ENCODE measurements at places on chromosomes 7 and 10. TPM values are rescaled to one million over a fixed set of nuclear protein-coding genes. Genes with fewer than 3 reads are reported as not detected.

CYP3A5 gene
- total RNA-seq = not detected

COL13A1 gene
- 7.1 TPM for total RNA-seq

CALHM1 gene
- 0.93 TPM for total RNA-seq

PTPN20 gene
- total RNA-seq = not detected

TMEM213 gene
- total RNA-seq = not detected

- DNase-seq = no peak
- no peak overlapping the region for H3K27ac ChIP-seq
- H3K27me3 ChIP-seq = no peaks in the 10 kb centered on the region
- H3K4me3 ChIP-seq = no peak overlapping the region
- H3K4me1 ChIP-seq = peaks cover 6% of the 10 kb centered on the region
Observed at GRCh38 chr10:80506189-80506575, 31.5 kb upstream of the SH2D4B start.

GRCh38 chr7:126483972-126484371 lies 768.8 kb downstream of the GRM8 start:
- H3K4me1 ChIP-seq = no peaks in the 10 kb centered on the region
- H3K36me3 ChIP-seq = no peaks in the 10 kb centered on the region
- no peak for DNase-seq
- H3K27ac ChIP-seq = no peak overlapping the region

DNA sequence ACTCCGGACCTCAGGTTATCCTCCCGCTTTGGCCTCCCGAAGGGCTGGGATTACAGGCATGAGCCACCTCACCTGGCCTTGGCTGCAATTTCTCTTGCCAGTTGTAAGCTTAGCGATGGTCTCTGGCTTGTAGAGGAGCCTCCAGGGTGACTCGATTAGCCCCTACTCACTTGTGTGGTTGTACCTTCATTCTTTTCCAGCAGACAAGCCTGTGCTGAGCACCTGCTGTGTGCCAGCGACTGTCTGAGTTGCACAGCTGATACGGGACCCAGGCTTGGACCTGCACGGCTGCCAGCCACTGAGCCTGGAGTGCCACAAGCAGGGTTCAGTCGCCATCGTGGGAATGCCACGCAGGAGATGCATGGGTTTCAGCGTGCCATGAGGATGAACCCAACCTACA lies 42.0 kb upstream of the DNAJB6 start:
- H3K4me1 ChIP-seq = no peaks in the 10 kb centered on the region
- H3K4me3 ChIP-seq = no peak overlapping the region
- H3K27me3 ChIP-seq = no peaks in the 10 kb centered on the region
- DNase-seq = no peak

DNA sequence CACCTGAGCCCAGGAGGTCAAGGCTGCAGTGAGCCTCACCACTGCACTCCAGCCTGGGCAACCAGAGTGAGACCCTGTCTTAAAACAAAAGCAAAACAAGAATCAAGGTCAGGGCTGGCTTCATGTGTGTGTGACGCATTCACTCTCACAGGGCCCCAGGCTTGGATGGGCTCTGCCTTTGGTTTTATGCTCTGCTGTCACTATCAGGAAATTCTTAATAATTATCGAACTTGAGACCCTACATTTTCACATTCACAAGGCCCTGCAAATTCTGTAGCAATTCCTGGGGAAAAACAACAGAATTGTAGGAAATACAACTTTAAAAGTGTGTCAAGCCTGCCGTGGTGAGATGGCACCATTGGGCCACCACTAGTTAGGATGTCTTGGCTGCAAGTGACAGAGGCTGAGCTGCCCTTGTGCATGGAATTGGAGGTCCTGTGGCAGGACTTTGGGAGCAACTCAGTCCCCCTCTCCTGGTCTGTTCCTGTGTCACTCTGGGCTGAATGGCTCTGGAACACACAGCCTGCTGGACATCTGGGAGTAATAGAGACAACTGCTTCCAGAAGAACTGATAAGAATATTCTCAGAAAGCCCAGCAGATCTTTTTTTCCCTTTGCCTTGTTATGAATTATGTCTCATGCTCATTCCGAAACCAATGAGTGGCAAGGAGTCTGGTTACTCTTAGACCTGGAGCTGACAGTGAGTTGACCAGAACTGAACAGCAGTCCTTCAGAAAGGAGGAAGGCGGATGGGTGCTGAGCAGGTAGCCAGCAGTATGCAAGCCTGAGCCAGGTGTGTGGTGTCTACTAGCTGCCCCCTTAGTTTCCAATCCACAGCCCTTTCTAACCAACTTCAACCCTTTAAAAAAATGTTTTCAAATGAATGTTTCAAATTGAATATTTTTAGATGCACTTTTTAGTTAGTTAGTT lies 3.6 kb downstream of the UBE2D4 start:
- DNase-seq = no peak
- H3K27me3 ChIP-seq = peaks cover 24% of the 10 kb centered on the region
- no peaks in the 10 kb centered on the region for H3K36me3 ChIP-seq
- H3K4me3 ChIP-seq = no peak overlapping the region
- H3K4me1 ChIP-seq = no peaks in the 10 kb centered on the region

- H3K36me3 ChIP-seq = no peaks in the 10 kb centered on the region
- H3K4me1 ChIP-seq = peaks cover 10% of the 10 kb centered on the region
- H3K4me3 ChIP-seq = peak within 1 kb of the TSS; percentile 85
- H3K27me3 ChIP-seq = peaks cover 42% of the 10 kb centered on the region
Observed at GRCh38 chr7:38630720-38631673, at the start of gene AMPH. TSS of gene AMPH (minus strand) at chr7:38631373. CDS start at chr7:38631351, 22 bp downstream.

DNA sequence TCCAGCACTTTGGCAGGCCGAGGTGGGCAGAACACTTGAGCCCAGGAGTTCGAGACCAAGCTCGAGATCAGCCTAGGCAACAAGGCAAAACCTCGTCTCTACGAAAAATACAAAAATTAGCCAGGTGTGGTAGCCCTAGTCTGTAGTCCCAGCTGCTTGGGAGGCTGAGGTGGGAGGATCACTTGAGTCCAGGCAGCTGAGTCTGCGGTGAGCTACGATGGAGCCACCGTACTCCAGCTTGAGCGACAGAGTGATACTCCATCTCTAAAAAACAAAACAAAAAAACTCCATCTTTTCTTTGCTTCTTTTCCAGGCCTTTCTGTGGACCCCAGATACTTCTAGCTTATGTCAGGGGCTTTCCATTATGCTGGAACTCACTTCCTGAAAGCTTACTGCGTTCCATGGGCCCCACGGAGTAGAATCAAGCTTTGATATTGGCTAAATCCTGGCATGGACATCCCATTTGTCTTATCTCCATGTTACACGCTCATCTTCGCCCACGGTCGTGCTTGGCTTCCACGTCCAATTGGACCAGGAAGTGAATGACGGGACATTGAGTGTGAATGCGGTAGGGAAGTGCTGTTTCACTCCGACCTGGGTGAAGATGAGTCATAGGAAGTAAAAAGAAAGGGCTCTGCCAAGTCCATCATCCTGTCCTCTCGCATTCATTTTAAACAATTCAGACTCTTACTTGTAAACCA lies 45.7 kb downstream of the FAM171A1 start:
- H3K4me1 ChIP-seq = peaks cover 8% of the 10 kb centered on the region
- no peak overlapping the region for H3K4me3 ChIP-seq
- no peak for DNase-seq
- no peaks in the 10 kb centered on the region for H3K36me3 ChIP-seq

- H3K36me3 ChIP-seq = no peaks in the 10 kb centered on the region
- H3K27ac ChIP-seq = no peak overlapping the region
- no peaks in the 10 kb centered on the region for H3K27me3 ChIP-seq
- H3K4me3 ChIP-seq = no peak overlapping the region
- no peaks in the 10 kb centered on the region for H3K4me1 ChIP-seq
- no peak for DNase-seq
Observed at GRCh38 chr7:124790645-124791044, 25.1 kb upstream of the GPR37 start.

DNA sequence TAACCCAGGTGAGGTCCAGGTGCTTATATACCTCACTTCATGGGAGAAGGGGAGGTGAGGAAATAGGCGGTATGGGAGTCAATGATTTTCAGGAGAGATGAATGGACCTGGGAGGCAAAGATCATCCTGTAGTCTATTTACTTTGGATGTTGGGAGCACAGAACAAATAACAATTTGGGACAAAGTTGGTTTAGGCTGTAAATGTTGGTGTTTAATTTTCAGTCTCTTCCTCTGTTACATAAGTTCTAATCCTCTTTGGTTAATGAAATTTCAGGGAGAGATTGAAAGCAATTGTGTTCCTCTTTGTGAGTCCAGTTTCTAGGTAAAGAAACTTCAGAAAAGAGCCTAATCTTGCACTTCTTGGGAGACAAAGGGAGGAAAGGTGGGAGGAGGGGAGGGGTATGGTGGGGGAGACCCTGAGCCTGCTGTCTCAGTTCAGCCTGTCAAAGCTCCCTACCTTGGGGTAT lies 46.9 kb downstream of the AKR1C4 start:
- H3K4me3 ChIP-seq = no peak overlapping the region
- H3K27me3 ChIP-seq = no peaks in the 10 kb centered on the region
- H3K27ac ChIP-seq = no peak overlapping the region
- H3K4me1 ChIP-seq = no peaks in the 10 kb centered on the region

GRCh38 chr7:115682507-115682906 lies 348.1 kb downstream of the TFEC start:
- H3K36me3 ChIP-seq = no peaks in the 10 kb centered on the region
- no peak overlapping the region for H3K4me3 ChIP-seq
- no peak for DNase-seq

DNA sequence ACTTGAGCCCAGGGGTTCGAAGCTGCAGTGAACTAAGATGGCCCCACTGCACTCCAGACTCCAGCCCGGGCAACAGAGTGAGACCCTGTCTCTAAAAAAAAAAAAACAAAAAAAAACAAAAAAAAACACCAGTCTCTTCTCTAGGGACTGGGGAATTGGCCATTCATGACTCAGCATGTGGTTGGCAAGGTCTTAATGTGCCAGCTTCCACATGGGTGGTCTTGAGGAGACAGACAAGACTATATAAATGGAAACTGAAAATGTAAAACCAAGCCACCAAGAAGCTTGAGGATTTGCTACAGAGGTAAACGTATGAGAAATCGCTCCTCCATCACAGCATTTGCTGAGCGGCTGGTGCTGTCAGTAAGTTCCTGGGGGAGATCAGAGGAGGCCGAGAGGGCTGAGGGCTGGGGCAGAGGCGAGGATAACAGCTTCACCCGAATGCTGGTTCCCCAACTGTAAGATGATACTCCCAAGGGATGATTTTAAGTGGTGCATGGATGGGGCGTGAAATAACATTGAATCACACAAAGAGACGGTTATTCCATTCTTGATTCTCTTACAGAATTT lies 128.7 kb downstream of the C10orf105 start:
- no peak overlapping the region for H3K27ac ChIP-seq
- no peak overlapping the region for H3K4me3 ChIP-seq
- DNase-seq = no peak
- H3K36me3 ChIP-seq = no peaks in the 10 kb centered on the region
- H3K27me3 ChIP-seq = no peaks in the 10 kb centered on the region

DNA sequence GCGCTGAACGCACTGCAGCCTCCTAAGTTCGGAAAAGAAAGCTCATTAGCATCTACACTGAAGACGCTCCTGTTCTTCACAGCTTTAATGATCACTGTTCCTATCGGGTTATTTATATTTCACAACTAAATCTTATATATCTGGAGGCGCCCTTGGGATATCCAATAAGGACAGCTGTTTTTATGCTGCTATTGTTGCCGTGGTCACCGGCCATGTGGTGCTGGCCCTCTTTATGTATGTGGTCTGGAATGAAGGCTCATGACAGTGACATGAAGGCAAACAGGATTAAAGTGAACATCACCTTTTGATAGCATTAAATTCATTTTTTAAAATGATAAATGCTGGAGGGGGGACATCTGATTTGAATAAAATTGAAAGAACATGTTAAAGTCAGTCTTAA lies 8.8 kb downstream of the BLVRA start:
- H3K27ac ChIP-seq = no peak overlapping the region
- DNase-seq = no peak
- H3K27me3 ChIP-seq = no peaks in the 10 kb centered on the region
- no peaks in the 10 kb centered on the region for H3K36me3 ChIP-seq
- H3K4me1 ChIP-seq = peaks cover 22% of the 10 kb centered on the region

- peak; percentile 27 for DNase-seq
- no peak overlapping the region for H3K4me3 ChIP-seq
- no peak overlapping the region for H3K27ac ChIP-seq
- peaks cover 6% of the 10 kb centered on the region for H3K36me3 ChIP-seq
- no peaks in the 10 kb centered on the region for H3K4me1 ChIP-seq
Observed at GRCh38 chr10:4141471-4141870, 356.5 kb upstream of the KLF6 start.

DNA sequence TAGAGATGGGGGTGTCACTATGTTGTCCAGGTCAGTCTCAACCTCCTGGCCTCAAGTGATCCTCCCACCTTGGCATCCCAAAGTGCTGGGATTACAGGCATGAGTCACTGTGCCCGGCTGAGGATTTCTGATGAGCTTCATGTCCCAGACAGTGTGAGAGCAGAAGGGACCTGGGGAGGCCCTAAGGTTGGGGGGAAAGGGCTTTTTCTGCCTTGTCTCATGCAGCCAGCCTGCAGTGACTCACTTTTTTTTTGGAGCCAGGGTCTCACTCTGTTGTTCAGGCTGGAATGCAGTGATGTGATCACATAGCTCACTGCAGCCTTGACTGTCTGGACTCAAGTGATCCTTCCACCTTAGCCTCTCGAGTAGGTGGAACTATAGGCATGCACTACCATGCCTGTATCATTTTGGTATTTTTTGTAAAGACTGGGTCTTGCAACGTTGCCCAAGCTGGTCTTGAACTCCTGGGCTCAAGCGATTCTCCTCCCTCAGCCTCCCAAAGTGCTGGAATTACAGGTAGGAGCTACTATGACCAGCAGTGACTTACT lies 14.6 kb downstream of the COL26A1 start:
- no peak for DNase-seq
- 0 out of 2 replicates have a peak overlapping the region, but pooled peaks have one; percentile 72 for H3K27ac ChIP-seq
- H3K36me3 ChIP-seq = no peaks in the 10 kb centered on the region
- H3K4me3 ChIP-seq = no peak overlapping the region
- H3K27me3 ChIP-seq = no peaks in the 10 kb centered on the region

DNA sequence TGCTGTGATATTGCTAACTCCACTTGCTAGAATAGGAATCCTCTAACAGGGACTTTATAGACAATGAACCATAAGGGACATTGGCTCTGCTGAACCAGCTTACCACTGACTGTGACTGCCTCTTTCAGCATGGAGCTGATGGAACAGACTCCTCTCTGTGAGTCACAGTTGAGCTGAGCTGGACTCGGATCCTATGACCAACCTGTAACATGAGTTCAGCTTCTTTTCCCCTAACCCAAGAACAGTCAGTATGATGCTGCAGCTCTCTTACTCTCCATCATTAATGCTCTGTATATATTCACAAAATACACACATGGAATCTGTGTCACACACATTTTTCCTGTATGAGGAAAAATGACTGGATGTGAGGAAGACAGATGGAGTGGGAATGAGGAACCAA lies 177.9 kb upstream of the BET1 start:
- no peak for DNase-seq
- no peaks in the 10 kb centered on the region for H3K4me1 ChIP-seq
- no peaks in the 10 kb centered on the region for H3K27me3 ChIP-seq

DNA sequence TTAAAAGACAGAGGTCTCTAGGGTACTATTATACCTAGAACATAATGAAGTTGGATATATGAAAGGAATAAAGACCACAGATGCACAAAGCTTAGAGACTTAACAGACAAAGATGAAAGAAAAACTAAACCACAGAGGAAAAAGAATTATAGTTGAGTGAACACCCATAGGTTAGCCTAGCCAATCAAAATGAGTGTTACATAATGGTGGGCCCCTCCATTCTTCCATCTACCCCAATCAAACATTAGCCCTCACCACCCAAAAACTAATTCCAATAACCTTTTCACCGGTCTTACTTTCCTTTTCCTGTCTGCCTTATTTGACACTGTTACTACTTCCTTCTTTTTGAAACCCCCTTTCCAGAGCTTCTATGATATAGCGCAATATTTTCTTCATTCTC lies 130.1 kb downstream of the ELMO1 start:
- no peaks in the 10 kb centered on the region for H3K27me3 ChIP-seq
- DNase-seq = no peak
- H3K4me3 ChIP-seq = no peak overlapping the region
- H3K4me1 ChIP-seq = no peaks in the 10 kb centered on the region
- H3K36me3 ChIP-seq = no peaks in the 10 kb centered on the region
- no peak overlapping the region for H3K27ac ChIP-seq
